ENCODE measurements at places on chromosomes 5 and 9.
A peak's percentile ranks its signal among the peaks of the same experiment; 100 is the strongest.

- DNase-seq = no peak
These were observed 17.6 kb downstream of the RNF38 start for GRCh38 chr9:36382484-36382883.

DNA sequence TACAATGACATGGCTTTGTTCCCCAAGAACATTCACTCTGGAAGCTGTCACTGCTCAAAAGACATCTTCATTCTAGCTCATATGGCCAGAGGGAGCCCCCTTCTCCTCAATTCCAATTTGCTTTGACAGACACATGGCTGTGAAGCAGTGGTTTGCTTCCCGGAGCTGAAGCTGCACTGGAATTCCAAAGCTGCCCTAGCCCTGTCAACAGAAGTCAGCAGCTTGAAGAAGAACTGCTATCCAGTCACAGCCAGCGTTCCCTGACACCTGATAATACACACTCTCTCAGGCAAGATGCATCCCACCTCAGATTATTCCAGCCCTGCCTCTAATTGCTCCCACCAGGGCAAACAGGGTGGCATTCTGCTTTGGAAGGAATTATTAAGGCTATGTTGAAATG, 93.7 kb downstream of the SEMA5A start:
- DNase-seq = no peak

GRCh38 chr5:43425983-43426382, 13.8 kb upstream of the CCL28 start:
- DNase-seq = no peak

- DNase-seq = no peak
These were observed 351.7 kb downstream of the ZNF608 start for GRCh38 chr5:124394700-124395245.

GRCh38 chr5:57298985-57299491, 125.2 kb downstream of the GPBP1 start:
- DNase-seq = peak; percentile 29

DNA sequence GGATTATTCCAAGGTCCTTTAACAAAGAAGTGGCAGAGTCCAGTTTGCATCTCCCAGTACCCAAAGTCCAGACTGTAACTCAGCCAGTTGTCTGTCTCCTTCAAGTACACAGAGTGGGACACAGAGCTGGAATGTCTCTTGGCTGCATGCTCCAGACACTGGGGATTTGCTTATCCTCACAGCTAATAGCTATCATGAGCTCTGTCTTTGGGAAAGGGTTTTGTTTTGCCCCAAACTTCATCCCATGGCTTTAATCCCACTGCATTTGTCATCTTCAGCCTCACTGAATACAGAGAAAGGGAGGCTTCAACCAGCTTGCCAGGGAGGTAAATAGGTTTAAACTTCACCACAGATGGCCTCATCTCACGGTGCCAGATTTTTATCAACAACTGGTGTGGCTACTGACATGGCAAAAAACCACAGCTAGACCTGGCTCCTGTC, 412.2 kb upstream of the SLC24A2 start:
- no peak for DNase-seq

- no peak for DNase-seq
These were observed 33.0 kb downstream of the IRF1 start for GRCh38 chr5:132457371-132458225.

DNA sequence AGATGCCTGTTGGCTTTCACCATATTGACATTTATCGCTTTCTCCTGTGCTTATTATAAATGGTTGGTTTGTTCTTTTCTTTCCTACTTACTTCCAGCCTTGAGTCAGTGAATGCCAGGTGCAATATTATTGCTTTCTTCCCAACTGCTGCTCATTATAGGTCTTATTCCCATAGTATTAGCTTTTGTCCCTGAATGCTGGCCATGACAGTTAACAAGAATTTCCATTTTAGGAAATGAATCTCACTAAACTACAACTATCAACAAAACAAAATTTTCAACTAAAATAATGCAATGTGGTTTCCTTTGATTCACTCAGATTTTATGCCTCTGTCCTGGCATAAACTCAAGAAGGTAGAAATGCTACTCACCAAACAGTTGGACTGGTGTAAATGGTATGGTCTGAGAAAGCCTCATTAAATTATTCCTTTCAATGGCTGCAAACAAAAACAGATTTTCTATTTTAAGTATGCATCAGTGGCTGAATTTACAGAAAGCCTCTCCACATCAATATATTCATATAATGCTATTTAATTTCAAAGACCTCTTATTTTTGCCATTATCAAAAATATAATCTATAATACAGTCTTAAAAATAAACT, 145.4 kb downstream of the TRPM6 start:
- DNase-seq = no peak

- no peak for DNase-seq
These were observed 107.0 kb downstream of the ACTL7B start for GRCh38 chr9:108748776-108749175.

GRCh38 chr9:34994900-34995669, 5.5 kb downstream of the DNAJB5 start:
- no peak for DNase-seq

DNA sequence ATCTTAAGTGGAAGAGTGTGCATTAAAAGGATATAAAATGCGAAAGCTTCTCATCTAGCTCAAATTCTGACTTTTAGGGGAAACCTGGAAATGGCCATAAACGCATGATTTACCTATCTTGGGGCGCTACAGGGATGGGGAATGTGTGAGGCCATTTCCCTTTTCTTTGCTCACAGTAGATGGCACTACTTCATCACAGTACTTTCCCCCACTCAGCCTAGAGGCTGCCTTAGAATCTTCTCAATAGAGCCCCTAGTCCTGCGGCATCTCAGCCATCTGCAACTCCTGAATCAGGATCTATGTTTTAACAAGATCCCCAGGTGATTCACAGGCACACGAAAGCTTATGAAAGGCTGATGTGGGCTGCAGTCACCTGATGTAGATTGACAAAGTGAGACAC, 110.8 kb downstream of the LHFPL2 start:
- no peak for DNase-seq

DNA sequence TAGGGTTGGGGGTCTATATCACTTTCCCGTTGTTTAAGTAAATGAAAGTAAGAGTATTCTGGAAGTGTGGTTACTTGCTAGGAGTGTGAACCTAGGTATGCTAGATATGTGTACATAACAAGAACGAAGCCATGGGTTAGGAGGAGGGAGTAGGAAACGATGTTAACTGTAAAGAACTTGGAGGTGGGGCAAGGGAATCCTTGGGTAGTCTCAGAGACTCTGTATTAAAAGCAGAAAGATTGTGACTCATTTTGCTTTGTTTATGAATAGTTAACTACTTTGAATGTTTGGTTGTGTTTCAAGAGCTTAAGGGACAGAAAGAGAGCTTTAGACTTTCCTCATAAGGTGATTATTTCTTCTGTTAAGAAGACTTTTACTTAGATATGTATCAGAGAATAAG, 59.9 kb downstream of the TMEM252 start:
- no peak for DNase-seq

- DNase-seq = no peak
These were observed 68.6 kb downstream of the SH3PXD2B start for GRCh38 chr5:172385707-172386106.

- no peak for DNase-seq
These were observed 6.5 kb upstream of the C9 start for GRCh38 chr5:39370555-39371366.

GRCh38 chr5:18990852-18991251, 997.1 kb downstream of the CDH18 start:
- DNase-seq = no peak

- DNase-seq = no peak
These were observed 284.6 kb downstream of the MRPS30 start for GRCh38 chr5:45093377-45093776.

GRCh38 chr9:120742951-120743416, 28.7 kb upstream of the MEGF9 start:
- DNase-seq = no peak

GRCh38 chr9:112784020-112784785, 33.6 kb downstream of the SNX30 start:
- DNase-seq = no peak

DNA sequence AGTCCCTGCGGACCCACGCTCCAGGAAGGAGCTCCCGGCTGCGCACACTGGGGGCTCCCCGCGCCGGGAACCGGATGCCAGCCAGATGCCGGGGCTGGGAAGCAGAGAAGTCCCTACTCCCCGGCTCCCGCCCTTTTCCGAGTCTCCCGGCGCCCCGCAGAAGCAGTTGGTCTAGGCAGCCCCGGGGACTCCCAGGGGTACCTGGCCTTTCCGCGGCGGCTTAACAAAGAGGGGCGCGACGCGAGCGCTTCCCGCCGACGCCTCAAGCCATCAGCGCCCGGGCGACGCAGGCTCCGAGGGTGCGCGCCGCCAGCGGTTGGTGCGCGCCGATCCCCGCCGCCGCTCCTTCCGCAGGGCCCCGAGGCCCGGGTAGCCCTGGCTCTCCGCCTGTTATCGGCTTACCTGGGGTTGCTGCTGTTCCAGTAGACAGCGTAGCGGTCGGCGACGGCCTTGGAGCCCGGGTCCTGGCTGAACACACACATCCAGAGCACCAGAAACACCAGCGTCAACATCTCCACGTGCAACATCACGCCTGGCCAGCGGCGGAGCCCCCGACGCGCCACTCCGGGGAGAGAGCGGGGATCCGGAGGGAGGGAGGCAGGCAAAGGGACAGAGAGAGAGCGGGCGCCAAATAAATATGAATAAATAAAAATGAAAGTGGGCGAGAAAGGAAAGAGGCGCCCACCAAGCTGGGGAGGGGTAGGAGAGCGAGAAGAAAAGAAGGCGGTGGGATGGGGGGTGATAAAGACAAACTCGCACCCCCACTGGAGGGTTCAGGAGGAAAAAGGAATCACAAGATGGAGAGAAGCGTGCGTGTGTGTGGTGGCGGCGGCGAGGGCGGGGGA, 428 bp downstream of the EFNA5 start:
- DNase-seq = no peak

GRCh38 chr9:38434853-38435252, 10.6 kb upstream of the IGFBPL1 start:
- DNase-seq = no peak

- no peak for DNase-seq
These were observed 79.3 kb upstream of the TBC1D2 start for GRCh38 chr9:98334796-98335195.

GRCh38 chr9:19074229-19074628, 25.0 kb downstream of the RRAGA start:
- DNase-seq = no peak

GRCh38 chr9:37066139-37066725, 32.2 kb upstream of the PAX5 start:
- no peak for DNase-seq

DNA sequence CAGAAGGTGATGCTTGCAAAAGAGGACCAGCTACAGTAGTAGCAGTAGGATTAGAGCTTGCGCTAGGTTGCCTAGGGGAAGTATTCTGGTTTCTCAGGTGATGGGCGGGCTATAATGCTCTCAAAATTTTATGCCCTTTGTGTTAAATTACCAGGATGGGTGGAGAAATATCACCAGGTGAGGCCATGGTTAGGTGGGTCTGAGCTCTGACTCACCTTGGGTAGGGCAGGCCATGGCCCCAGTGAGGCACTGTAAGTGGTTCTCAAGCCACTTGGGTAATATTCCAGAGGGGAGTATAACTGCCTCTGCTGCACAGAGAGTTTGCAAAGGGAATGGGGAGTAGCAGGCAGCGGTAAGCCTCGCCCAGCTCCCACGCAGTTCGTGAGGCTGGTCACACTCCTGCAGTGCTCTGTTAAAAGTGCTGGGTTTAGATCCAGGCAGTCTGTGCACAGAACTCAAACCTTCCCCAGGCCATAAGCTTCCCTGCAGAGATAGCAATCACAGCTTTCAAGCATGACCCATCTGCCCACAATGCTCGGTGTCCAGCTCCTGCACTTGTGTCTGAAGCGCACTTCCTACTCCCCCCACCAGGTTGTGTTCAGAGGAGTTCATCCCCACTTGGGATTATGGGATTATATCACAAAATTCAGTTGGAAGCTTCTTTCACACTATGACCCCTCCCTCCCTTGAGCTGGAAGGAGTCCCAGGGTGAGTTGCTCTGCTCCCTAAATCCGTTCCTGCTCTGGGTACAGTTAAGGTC, 575.0 kb downstream of the CHSY3 start:
- DNase-seq = no peak

GRCh38 chr5:153558957-153559356, 68.5 kb downstream of the GRIA1 start:
- DNase-seq = no peak

DNA sequence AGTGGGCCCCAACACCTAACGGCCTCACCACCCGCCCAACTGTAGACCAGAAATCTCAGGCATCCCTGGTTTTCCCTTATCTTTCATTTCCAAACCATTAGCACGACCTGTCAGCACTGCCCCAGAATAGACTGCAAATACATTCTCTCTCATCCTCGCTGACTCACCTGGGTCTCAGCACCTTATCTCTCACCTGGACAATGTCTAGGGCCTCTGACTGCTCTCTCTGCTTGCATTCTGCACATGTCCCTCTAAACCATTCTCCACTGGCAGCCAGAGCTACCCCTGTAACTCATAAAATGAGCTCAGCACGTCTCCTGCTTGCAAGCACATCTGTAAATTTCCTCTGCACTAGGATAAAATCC, 12.7 kb downstream of the CKMT2 start:
- DNase-seq = no peak

- DNase-seq = no peak
These were observed 106.6 kb upstream of the PJA2 start for GRCh38 chr5:109516390-109516789.

- DNase-seq = peak; percentile 52
These were observed 841 bp downstream of the RAD23B start for GRCh38 chr9:107283623-107284616.

DNA sequence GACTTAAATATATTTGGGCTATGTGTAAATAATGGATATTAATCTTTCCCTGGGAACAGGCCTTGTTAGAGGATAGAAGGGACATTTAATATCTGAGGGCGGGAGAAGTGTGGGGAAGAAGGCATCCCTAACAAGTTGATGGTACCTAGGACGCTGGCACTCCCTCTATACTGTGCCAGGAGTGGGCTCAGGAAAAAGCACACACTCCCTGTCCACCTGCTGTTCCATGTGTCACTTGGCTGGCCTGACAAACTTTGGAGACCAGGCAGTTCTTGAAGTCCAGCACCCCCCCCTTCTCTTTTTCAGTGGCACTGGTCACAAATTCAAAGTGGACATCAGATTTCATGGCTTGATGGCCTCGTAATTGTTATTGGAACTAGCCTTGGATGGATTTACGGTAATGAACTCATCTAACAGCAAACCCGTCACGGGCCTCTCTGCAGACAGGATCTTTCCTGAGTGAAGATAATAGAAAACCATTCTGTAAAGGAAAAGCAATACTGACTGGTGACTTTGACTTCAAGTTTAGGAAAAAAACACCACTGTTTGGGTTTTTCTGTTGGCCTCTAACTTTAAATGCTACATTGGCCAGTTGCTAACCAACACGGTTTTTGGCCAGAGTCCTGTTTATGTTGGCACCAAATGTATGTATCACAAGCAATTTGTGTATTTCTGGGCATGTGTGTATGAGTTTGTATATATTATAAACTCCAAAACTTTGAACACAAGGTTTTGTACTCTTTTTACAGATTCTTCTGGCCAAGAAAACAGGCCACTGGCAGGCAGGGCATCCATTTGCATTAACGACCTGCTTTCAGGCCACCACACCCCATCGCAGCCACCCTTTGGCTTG, 552.6 kb downstream of the CCDC171 start:
- no peak for DNase-seq
